ENCODE measurements at places on chromosomes 16 and 17.

DNA sequence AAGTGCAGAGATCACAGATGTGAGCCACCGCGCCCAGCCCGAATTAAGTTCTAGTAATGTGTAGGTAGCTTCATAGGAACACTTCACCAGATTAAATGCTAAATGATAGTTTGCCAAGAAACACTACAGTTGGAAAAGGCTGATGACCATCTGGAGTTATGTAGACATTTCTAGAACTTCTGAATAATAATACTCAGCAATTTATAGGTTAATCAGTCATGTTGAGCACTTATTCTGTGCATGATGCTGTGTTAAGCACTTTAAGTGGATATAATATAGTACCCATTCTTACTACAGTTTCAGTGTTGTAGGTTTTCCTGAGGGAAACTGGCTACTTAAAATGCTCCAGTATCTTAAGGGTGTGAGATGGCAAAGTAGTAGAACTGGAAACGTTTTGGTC is 45.2 kb downstream of the NUP93 start:
- no peak for DNase-seq

DNA sequence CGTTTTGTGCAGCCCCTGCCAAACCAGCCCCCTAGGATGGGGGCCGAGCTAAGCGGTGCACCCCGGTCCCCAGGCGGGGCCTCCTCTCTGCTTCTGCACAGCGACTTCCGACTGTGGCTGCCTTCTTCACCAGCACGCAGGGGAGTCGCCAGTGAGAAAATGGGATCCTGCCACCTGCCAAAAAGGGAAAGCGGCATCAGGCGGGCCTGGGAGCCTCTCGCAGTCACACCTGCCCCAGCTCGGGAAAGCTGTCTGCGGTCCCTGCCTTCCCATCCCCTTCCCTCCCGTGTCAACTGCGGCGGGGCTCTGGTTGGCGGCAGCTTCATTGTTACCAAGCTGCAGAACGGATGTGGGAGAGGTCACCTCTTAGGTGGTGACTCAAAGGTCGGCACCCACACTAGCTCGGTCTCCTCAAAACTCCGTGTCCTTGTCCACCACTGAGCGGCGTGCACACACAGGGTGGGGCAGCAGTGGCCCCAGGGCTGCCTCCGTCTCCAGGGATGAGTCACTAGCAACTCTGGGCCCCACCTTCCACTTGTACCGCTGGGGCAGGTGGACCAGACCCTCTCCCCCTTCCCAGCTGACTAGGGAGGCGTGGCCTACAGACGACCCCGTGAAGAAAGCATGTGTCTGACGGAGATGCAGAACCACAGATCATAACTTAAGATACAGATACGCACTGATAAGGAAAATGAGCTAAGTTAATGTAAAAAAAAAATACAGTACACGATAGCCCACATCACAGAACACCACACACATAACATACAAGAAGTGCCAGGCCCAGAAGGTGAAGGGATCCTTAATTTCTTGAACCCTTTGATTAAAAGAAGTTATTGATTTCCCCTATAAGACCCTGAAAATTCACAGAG is 1.5 kb upstream of the PCYT2 start:
- no peak for DNase-seq

DNA sequence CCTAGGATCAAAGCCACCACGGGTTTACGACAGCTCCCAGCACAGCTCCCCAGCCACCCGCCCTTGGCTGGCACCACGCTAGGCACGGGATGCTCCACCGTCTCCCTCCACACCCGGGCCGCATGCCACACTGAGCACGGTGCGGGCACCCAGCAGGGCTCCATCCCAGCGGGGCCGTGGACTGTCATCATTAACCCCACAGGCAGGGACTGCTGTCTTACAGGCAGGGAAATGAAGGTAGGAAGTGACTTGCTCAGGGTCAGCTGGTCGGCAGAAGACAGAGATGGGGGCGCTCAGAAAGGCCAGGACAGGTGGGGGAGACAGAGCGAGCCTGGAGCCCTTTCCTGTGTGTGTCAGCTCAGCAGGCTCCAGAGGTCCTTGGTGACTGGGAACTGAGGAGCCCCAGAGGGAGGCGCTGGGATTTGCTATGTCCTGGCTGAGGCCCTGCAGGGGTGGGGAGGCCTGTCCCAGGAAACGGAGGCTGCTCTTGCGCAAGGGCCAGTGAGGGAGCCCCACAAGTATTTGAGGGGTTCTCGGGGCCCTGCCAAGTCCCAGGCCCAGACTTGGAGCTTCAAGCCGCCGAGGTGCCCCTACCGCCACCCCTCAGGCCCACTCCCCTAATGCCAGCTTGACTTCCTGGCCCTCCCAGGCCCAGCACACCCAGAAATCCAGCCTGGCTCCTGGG is 3.2 kb downstream of the UBALD1 start:
- DNase-seq: no peak

GRCh38 chr17:83052241-83052564 is 27.2 kb upstream of the METRNL start:
- no peak for DNase-seq

GRCh38 chr17:57253362-57254065 is 2.8 kb upstream of the MSI2 start:
- DNase-seq: no peak

DNA sequence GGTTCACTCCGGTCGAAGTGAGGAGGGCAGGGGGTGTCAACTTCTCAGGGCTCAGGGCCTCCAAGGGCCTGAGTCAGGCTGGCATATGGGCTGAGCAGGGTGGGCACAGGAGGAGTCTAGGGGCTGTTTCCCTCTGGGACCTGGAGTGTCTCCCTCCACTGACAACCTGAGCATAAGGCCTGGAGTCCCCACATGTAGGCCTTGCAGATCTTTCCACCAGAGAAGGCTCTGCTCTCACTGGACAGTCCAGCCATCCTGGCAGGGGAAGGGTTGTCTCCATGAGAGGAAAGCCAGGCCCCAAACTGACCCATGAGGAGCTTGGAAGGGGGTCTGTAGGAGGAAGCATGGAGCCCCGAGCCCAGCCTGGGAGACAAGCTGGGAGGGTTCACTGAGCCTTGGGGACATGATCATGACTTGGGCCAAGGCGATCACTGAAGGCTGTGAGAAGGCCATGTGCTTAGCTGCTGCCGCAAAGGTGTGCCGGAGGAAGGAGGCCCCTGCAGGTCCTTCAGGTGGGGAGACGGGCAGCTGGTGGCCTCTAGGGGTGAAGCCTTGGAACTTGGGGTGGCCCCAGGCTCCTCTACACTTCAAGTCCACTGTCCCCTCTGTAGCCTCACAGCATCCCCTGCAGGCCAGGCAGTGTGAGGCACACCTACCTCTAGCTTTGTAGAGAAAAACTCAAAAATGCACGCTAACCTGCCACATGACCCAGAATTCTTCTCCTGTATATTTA is 9.9 kb downstream of the CMTM2 start:
- peak; percentile 60 for DNase-seq

- no peak for DNase-seq
Observed at GRCh38 chr16:50967827-50968612, 183.1 kb downstream of the SALL1 start.

DNA sequence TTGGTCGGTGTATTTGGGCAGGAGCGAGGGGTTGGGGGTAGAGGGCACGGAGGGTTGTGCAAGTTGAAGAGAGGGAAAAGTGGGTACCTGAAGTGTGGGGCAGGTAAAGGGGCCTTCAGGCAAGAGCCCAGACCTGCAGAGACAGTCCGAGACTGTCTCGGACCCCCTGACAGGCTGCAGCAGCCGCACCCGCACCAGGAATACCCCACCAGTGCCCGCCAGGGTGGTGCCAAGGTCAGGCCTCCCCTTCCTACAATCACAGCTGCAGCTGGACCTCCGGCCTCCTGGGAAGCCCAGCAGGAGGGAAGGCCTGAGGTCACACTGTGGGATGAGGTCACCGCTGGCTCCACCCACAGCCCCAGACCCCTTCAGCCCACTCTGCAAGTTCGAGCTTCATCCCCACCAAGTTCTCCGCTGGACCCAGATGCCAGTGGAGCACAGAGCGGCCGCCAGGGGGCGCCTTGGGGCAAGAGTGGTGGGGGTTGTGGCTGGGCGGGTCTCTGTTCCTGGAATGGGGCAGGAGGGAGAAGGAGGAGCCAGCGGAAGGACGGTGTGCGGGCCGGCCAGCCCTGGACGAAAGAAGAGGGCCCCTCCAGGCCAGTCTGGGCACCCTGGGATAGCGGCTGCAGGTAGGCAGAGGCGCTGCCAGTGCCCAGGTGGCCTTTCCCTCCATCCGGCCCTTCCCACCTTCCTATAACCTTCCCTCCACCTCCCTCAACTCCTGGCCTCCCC is at the start of gene HSD3B7:
TSS of gene HSD3B7 (plus strand) at position 539 of the 732 bp plus-strand sequence. CDS start 452 bp downstream, outside the sequence.
- peak; percentile 62 for DNase-seq

GRCh38 chr16:19882646-19883045 is 2.0 kb downstream of the GPRC5B start:
- no peak for DNase-seq

DNA sequence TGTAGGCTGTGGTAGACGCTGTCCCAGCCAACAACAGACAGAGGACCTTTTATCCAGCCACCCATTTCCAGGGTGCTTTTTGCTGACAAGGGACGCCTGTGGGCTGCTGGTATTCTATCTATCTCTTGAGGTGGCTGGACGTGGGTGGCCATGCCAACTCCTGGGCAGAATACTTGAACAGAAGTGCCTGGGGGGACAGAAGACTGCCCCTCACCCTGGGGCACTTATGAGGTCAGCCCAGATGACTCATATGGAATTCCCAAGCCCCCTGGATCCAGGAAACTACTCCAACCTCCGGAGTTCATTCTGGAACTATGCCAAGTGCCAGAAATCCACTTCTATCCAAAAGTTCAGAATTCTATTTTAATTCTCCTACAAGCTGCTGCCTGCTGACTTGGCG is 61.3 kb downstream of the CDRT4 start:
- DNase-seq: no peak

DNA sequence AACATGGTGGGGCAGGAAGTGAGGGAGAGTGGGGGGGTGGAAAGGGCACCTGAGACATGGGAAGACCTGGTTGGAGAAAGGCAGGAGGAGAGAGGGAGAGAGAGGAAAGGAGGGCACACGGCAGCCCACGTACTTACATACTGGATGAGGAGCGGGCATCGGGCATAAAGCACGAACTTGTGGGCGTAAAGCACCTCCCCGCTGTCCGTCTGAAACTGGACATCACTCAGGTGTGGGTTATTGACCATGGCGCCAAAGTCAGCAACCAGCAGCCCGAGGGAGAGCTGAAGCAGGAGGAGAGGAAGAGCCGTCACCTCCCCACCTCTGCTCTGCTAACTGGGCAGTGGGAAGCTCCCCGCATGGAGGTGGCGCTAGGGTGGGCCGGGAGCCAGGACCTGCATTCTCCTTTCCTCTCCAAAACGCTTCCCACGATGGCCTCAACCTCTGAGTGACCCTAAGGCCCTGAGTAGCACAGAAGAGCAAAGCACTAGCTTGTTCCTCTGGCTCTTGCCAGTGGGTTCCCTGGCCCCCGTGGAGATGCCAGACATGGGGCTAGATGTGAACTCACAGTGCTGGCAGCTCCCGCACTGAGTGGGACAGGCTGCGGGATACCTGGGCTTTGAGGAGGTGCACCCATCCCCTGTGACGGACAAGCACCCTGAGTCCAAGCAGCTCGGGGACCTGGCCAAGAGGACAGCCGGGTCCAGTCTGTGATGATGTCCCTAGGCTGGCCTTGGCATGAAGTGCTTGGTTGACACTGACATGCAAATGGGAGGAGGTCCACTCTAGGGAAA is 16.9 kb downstream of the SLX4 start:
- no peak for DNase-seq

DNA sequence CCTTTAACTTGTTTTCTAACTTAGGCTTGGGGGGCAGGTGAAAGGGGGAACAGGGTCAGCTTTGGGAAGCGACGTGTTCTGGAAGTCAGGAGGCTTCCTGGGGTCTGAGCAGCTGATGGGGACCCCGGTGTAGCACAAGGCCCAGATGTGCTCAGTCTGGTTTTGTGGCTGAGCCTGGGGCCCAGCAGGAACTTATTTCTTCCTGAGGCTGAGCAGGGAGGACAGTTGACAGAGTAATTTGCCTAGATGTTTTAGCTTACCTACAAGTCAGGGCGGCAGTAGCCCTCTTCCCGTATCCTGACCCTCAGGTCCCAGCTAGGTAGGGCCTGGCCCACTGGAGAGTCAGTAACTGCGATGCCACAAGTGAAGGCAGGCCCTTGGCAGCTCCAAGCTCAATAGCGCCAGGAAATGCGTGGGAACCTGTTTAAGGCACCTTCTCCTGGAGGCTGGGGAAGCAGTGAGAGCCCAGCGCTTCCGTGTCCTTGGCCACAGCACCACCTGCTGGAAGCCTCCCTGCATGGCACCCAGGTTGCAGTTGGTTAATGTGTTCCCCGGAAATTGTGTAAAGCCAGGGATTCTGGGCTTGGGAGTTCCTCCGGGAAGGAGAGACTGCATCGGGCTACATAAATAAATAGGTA is 5.2 kb downstream of the CCR7 start:
- peak; percentile 73 for DNase-seq

Data from activated effector memory CD4-positive, alpha-beta T cell treated with Interleukin-2 at 50 U/mL for 16 hours (primary cell).